ENCODE measurements at places on chromosomes 13 and 19.

GRCh38 chr13:110789871-110790270 is 76.4 kb downstream of the ING1 start:
- no peak for DNase-seq

DNA sequence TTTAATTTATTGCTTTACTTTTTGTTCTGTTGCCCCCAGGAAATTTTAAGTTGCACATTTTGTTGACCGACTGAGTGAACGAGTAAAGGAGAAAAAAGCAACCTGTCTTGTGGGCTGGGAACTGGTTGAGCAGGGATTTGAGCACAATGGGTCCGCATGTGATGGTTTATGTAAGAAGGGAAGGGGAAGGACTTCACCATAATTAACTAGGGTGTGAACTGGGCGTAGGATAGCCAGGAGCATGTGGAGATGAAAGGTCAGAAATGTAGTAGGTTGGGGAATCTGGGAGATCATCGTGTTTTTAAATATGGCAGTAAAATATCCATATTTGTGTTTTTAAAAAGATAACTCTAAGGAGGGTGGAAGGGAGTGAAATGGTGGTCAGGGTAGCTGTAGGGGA is 99.9 kb downstream of the GPC5 start:
- DNase-seq = no peak

GRCh38 chr13:98162935-98163334 is 14.1 kb downstream of the RNF113B start:
- no peak for DNase-seq

- DNase-seq = no peak
Observed at GRCh38 chr19:39423258-39424086, 11.0 kb downstream of the PLEKHG2 start.

GRCh38 chr19:18112989-18113478 is 15.5 kb downstream of the MAST3 start:
- peak; percentile 88 for DNase-seq

GRCh38 chr13:46342538-46342937 is 44.5 kb downstream of the RUBCNL start:
- no peak for DNase-seq

DNA sequence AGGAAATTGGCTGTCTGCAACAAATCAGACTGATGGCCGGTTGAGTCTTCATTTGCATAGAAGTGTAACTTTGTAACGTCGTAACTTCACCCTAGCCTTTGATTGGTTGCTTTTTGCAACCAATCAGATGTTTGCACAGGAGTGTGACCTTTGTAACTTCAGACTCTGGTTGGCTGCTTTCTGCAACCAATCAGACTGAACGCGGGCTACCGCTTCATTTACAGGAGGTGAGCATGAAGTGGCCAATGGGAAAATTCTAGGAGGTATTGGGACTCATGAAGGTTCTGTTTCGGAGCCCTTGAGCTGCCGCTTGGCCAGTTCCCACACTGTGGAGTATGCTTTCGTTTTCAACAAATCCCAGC is 441 bp upstream of the ZNF559 start:
- peak; percentile 75 for DNase-seq

DNA sequence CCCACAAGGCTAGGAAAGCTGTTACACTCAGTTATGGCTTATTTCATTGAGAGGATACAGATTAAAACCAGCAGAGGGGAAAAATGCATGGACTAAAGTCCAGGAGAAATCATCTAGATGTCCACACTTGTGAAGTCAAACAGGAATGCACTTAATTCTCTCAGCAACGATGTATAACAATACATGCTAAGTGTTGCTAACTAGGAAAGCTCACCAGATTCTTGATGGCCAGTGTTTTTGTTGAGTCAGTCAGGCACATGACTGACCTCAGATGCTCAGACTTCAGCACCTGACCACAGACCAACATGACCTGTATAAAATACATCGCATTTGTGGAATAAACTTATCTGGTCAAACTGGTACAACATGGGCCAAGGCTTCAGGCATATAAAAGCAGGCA is 470.2 kb upstream of the PRR20A start:
- DNase-seq = no peak

DNA sequence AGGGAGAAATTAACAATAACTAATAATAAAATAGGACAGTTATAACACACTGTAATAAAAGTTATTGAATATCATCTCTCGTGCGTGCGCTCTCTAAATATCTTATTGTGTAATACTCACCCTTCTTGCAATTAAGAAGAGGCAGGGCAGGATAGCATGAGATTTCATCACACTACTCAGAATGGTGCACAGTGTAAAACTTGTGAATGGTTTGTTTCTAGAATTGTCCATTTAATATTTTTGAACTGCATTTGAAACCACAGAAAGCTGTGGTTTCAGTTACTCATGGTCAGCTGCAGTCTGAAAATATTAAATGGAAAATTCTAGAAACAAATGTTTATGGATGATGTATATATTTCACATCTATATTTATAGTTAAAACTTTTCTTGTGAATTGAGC is 161.1 kb downstream of the DCT start:
- DNase-seq = no peak

- no peak for DNase-seq
Observed at GRCh38 chr13:43389983-43390382, 366.6 kb downstream of the DNAJC15 start.

DNA sequence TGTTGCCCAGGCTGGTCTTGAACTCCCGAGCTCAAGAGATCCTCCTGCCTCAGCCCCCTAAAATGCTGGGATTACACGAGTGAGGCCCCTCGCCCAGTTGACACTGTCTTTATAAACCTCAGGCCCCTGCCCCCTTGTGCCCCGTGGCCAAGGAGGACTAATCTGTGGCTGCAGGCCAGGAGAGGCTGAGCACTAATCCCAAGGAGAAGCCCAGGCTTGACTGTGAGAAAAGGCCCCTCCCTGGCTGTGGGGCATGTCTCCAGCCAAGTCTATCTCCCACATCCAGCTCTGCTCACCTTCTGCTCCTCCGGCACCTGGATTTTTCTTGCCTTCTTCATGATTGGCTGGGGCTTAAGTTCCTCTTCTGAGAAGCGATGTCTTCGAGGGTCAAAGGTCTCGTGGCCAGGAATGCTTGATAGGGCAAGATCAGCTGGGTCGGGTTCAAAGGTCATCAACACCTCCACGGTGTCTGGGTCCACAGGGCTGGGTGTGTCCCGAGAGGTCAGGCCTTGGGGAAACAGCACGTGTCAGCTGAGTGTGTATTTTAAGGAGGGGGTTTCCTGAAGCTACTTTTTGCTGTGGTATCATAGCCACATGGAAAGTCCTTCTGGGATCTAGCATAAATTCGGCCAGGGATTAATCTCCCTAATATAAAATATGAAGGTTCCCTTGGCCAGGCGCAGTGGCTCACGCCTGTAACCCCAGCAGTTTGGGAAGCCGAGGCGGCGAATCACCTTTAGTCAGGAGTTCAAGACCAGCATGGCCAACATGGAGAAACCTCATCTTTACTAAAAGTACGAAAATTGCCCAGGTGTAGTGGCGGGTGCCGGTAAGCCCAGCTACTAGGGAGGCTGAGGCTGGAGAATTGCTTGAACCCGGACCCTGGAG is 3.8 kb downstream of the DBP start:
- DNase-seq = no peak

GRCh38 chr19:7879836-7880235 is 5.6 kb upstream of the PRR36 start:
- no peak for DNase-seq

DNA sequence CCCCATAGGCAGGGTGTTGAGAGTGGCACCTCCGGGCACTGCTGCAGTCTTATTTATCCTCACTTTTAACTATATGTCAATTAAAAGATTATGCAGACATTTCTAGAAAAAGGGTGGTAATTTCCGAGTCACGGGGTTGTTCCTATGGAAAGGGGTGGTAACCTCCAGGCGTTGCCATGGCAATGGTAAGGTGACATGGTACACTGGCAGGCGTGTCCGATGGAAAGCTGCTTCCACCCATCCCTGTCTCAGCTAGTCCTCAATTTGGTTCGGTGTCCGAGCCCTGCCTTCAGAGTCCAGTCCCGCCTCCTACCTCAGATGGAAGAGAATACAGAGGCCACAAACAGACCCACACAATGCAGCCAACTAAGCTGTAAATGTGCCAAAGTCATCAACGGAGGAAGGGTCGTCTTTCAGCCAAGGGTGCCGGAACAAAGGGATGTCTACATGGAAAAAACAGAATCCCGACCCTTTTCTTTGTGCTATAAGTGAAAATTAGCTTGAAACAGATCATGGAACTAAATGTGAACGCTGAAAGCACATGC is 72.6 kb upstream of the C13orf46 start:
- DNase-seq = no peak

- no peak for DNase-seq
Observed at GRCh38 chr13:83634601-83635000, 247.7 kb downstream of the SLITRK1 start.

GRCh38 chr13:99294958-99295357 is 12.2 kb downstream of the GPR183 start:
- DNase-seq = no peak

GRCh38 chr13:23687614-23688013 is 117.4 kb downstream of the TNFRSF19 start:
- no peak for DNase-seq

- DNase-seq = no peak
Observed at GRCh38 chr13:76048675-76049375, 412.7 kb downstream of the LMO7 start.

- no peak for DNase-seq
Observed at GRCh38 chr13:93066187-93066586, 160.4 kb upstream of the GPC6 start.

DNA sequence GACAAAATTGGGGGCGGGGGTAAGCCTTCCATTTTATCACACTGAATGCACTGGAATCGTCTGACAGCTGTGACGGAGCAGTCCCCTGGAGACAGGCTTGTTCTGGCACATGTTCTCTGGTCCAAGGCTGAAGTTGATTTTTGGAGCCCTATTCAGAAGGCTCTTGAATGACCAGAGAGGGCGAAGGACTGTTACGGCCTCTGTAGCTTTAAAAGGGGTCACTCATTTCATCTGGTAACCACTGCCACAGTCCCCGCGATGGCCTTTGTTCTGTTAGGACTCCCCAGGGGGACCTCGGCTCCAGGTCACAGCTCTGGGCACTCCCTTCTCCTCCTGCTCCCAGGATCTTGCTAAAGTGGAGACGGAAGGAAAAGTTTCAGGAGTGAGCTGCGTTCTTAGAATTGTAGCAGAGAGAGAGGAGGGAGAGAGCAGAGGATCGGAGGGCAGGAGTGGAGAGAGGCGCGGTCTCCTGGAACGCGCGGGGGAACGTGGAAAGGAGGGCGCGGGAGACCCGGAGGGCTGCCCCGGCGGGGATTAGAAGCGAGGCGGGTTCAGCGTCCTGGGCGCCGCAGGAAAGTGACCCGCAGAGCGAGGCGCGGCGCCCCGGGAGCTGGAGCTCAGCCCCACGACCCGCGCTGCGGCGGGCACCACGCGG is 134.3 kb upstream of the MYO16 start:
- DNase-seq = no peak

All from dorsolateral prefrontal cortex (tissue), 122 donors.